ENCODE measurements at places on chromosomes 12 and 14. TPM values are rescaled to one million over a fixed set of nuclear protein-coding genes. Genes with fewer than 3 reads are reported as not detected.

The SPTB gene
- 1.9 TPM for total RNA-seq

The GZMH gene
- not detected for total RNA-seq

The CPNE6 gene
- total RNA-seq, result 0.44 TPM

The VRTN gene
- 0.15 TPM for total RNA-seq

The ASCL1 gene
- not detected for total RNA-seq

The TAMALIN gene
- 31.3 TPM for total RNA-seq

The ANG gene
- total RNA-seq, result 1.7 TPM

GRCh38 chr14:81028461-81028860, 73.0 kb downstream of the TSHR start:
- H3K27me3 ChIP-seq, result peaks cover 2% of the 10 kb centered on the region
- H3K27ac ChIP-seq, result no peak overlapping the region
- DNase-seq, result no peak
- no peak overlapping the region for H3K4me3 ChIP-seq
- no peaks in the 10 kb centered on the region for H3K4me1 ChIP-seq

GRCh38 chr12:59317598-59317997, 278.2 kb upstream of the SLC16A7 start:
- H3K4me3 ChIP-seq, result no peak overlapping the region
- DNase-seq, result no peak
- no peak overlapping the region for H3K27ac ChIP-seq
- no peaks in the 10 kb centered on the region for H3K4me1 ChIP-seq
- H3K27me3 ChIP-seq, result peaks cover 2% of the 10 kb centered on the region

DNA sequence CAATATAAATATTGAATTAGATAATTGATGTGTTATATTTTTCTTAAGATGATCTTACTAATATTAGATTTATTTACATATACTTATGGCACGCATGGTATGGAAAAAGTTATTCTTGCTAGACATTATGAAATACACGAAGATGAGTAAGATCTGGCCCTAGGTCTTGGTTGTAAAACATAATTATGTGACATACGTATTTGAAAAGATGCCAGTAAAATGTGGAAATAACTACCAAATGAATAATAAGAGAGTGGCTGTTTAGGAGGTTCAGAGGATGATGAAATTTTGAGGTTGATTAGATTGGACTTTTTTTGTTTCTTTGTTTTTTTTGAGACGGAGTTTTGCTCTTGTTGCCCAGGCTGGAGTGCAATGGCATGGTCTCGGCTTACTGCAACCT, 41.3 kb downstream of the FANCM start:
- H3K36me3 ChIP-seq, result no peaks in the 10 kb centered on the region
- no peaks in the 10 kb centered on the region for H3K27me3 ChIP-seq
- no peak overlapping the region for H3K27ac ChIP-seq
- H3K4me1 ChIP-seq, result no peaks in the 10 kb centered on the region
- DNase-seq, result no peak

DNA sequence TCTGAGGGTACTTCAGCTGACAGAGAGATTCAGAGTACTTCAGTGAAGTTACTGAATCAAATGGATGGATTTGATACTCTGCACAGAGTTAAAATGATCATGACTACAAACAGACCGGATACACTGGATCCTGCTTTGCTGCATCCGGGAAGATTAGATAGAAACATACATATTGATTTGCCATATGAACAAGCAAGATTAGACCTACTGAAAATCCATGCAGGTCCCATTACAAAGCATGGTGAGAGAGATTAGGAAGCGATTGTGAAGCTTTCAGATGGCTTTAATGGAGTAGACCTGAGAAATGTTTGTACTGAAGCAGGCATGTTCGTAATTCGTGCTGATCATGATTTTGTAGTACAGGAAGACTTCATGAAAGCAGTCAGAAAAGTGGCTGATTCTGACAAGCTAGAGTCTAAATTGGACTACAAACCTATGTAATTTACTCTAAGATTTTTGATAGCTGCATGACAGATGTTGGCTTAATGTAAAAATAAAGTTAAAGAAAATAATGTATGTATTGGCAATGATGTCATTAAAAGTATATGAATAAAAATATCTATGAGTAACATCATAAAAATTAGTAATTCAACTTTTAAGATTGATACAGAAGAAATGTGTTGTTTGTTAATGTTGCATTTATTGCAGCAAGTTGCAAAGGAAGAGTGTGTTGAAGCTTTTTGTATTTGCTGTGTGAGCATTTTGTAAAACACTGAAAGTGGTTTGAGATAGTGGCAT, 136.1 kb upstream of the RAP1B start:
- H3K27ac ChIP-seq, result no peak overlapping the region
- H3K27me3 ChIP-seq, result no peaks in the 10 kb centered on the region
- H3K4me3 ChIP-seq, result no peak overlapping the region
- no peak for DNase-seq

- no peaks in the 10 kb centered on the region for H3K36me3 ChIP-seq
- H3K27me3 ChIP-seq, result peaks cover 38% of the 10 kb centered on the region
- peak overlapping the region; percentile 64 for H3K27ac ChIP-seq
- no peak overlapping the region for H3K4me3 ChIP-seq
Observed at GRCh38 chr14:103699901-103700752, 15.1 kb downstream of the XRCC3 start.

DNA sequence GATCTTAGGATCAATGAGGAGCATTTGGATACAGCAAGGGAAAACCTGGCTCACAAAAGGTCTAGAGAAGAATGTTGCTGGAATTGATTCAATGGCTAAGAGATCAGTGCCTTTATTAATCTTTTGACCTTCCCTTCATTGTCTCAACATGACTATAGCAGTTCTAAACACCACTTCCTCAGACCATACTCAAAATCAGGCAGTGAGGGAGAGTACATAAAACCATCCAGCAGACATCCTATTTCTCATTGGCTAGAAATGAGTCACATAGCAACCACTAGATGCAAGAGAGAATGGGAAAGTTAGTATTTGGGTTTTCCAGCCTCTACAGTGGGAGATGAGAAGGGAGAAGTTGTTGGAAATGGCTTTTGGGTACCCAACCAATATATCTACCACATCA, 151.4 kb upstream of the NUDT4 start:
- H3K36me3 ChIP-seq, result no peaks in the 10 kb centered on the region
- DNase-seq, result no peak
- H3K27me3 ChIP-seq, result no peaks in the 10 kb centered on the region
- no peak overlapping the region for H3K27ac ChIP-seq
- no peak overlapping the region for H3K4me3 ChIP-seq
- no peaks in the 10 kb centered on the region for H3K4me1 ChIP-seq

GRCh38 chr14:92967346-92967926, 44.5 kb downstream of the CHGA start:
- peaks cover 26% of the 10 kb centered on the region for H3K4me1 ChIP-seq
- H3K27ac ChIP-seq, result peak overlapping the region; percentile 19
- peaks cover 8% of the 10 kb centered on the region for H3K27me3 ChIP-seq
- DNase-seq, result no peak

- no peak for DNase-seq
- H3K27me3 ChIP-seq, result no peaks in the 10 kb centered on the region
- no peaks in the 10 kb centered on the region for H3K4me1 ChIP-seq
- no peaks in the 10 kb centered on the region for H3K36me3 ChIP-seq
- no peak overlapping the region for H3K27ac ChIP-seq
Observed at GRCh38 chr14:37565550-37565949, 29.5 kb downstream of the FOXA1 start.

DNA sequence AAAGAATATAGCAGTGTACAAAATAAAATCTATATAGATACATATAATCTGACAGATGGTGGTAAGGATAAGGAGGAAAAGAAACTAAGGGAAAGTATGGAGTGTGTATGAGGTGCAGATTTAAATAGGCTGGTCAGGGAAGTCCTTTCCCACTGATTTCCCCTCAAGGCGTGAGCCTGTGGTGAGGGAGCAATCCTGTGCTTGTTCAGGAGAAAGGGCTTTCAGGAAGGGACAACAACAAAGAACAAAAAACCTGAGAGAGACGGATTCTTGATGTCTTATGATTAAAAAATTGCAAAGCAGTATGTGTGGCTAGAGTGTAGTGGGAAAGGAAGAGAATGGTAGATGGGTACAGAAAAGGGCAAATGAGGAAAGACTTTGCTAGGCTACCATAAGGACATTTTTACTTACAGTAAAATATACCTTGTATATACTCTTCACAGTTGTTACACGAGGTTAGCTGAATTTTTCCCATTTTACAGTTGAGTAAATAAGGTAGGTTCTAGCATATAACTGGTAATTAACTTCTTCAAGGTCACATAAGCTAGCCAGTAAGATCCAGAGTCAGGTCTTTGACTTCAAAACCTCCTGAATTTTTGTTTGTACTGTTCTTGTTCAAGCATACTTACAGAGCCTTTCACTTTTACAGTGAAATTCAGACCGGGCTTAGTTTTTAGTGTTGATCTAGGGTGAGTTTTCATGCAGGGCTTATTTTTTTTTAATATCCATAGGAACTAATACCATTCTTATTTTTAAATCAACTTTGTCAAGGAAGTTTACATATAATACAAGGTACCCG, 15.6 kb downstream of the CNOT2 start:
- H3K36me3 ChIP-seq, result no peaks in the 10 kb centered on the region
- H3K4me1 ChIP-seq, result peaks cover 19% of the 10 kb centered on the region
- no peak for DNase-seq
- no peak overlapping the region for H3K4me3 ChIP-seq
- peak overlapping the region; percentile 33 for H3K27ac ChIP-seq
- no peaks in the 10 kb centered on the region for H3K27me3 ChIP-seq

DNA sequence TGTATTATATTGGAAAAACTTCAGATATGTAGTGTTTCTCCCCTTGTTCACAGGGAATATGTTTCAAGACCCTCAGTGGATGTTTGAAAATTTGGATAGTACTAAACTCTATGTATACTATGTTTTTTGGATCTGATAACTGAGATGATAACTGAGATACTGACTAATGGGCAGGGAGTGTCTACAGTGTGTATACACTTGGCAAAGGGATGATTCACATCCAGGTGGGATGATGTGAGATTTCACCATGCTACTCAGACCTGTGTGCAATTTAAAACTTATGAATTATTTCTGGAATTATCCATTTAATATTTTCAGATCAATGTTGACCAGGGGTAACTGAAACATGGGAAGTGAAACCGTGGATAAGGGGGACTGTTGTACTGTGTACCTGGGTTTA, 13.8 kb downstream of the RAD51B start:
- no peak overlapping the region for H3K27ac ChIP-seq
- H3K36me3 ChIP-seq, result peaks cover 2% of the 10 kb centered on the region
- H3K4me3 ChIP-seq, result no peak overlapping the region
- H3K4me1 ChIP-seq, result no peaks in the 10 kb centered on the region
- no peak for DNase-seq

DNA sequence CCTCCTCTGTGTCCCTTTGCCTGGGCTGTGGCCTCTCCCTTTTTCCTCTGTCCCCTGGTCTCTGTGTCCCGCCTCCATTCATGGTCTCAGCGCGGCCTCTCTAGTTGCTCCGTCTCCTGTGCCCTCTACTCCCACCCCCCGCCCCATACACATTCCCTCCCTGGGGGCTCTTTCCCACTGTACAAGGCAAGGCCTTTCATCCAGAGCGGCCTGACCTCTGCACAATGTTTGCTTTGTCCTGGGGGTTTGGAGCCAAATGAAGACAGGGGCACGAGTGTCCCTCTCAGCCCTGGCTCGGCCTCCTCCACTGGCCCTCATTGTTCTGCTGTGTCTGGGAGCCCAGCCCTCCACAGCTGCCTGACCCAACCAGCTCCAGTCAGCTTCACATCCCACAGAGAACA, 678.6 kb downstream of the BCL11B start:
- H3K27me3 ChIP-seq, result peaks cover 5% of the 10 kb centered on the region
- no peaks in the 10 kb centered on the region for H3K4me1 ChIP-seq
- no peak for DNase-seq
- H3K27ac ChIP-seq, result no peak overlapping the region
- no peak overlapping the region for H3K4me3 ChIP-seq

GRCh38 chr14:24183014-24183481, 5.6 kb downstream of the IPO4 start:
- peaks cover 8% of the 10 kb centered on the region for H3K27me3 ChIP-seq
- no peak for DNase-seq
- H3K27ac ChIP-seq, result no peak overlapping the region
- H3K4me1 ChIP-seq, result peaks cover 8% of the 10 kb centered on the region

DNA sequence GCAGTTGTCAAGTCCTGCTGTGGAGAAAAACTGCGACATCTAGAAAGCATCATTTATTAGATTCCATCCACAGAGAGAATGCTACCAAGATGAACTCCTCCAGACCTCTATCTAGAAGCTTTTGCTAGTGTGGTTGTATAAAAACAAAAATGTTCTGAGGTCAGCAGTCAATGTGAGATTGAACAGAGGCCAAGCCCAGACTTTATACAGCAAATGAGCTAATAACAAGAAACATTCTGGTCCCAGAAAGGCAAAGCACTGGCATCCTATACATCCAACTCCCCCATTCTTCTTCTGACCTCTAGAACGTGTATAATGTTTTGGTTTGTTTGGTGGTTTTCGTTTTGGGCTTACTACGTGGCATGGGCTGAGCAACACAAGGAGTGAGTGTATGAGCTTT, 26.7 kb upstream of the RIN3 start:
- H3K4me3 ChIP-seq, result no peak overlapping the region
- H3K27me3 ChIP-seq, result no peaks in the 10 kb centered on the region
- H3K36me3 ChIP-seq, result no peaks in the 10 kb centered on the region
- H3K4me1 ChIP-seq, result no peaks in the 10 kb centered on the region

DNA sequence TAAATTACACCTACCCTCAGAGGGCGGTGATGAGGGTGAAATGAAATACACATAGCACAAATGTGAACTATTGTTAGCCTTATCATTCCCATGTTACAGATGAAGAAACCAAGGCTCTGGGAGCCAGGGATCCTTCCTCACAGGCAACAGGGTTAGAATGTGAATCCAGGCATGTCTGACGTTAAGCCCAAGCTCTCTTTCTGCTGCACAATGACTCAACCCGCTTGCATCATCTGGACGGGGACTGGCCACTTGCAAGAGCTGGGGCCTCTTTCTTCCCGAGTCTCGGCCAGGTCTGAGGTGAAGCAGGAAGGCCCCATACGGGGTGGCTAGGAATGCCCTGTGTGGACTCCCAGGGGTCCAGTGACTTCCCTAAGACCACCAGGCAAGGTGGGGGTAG, 105.2 kb downstream of the RBM19 start:
- H3K4me1 ChIP-seq, result peaks cover 43% of the 10 kb centered on the region
- H3K27me3 ChIP-seq, result peaks cover 16% of the 10 kb centered on the region
- no peak for DNase-seq
- no peak overlapping the region for H3K27ac ChIP-seq

- no peak for DNase-seq
- H3K4me3 ChIP-seq, result no peak overlapping the region
- no peaks in the 10 kb centered on the region for H3K36me3 ChIP-seq
- no peak overlapping the region for H3K27ac ChIP-seq
Observed at GRCh38 chr14:38278035-38278434, 22.1 kb upstream of the CLEC14A start.

GRCh38 chr14:88208858-88209257, 114.2 kb downstream of the KCNK10 start:
- H3K36me3 ChIP-seq, result no peaks in the 10 kb centered on the region
- H3K4me1 ChIP-seq, result peaks cover 15% of the 10 kb centered on the region
- no peak for DNase-seq
- H3K4me3 ChIP-seq, result no peak overlapping the region

GRCh38 chr12:48390026-48390425, 39.3 kb upstream of the ZNF641 start:
- H3K27ac ChIP-seq, result no peak overlapping the region
- H3K4me1 ChIP-seq, result no peaks in the 10 kb centered on the region
- H3K36me3 ChIP-seq, result no peaks in the 10 kb centered on the region
- no peaks in the 10 kb centered on the region for H3K27me3 ChIP-seq

- H3K4me1 ChIP-seq, result no peaks in the 10 kb centered on the region
- DNase-seq, result no peak
- no peaks in the 10 kb centered on the region for H3K36me3 ChIP-seq
- H3K27me3 ChIP-seq, result no peaks in the 10 kb centered on the region
- no peak overlapping the region for H3K4me3 ChIP-seq
Observed at GRCh38 chr12:67155863-67156262, 113.3 kb upstream of the CAND1 start.
